NCI-H69 (cell line): ENCODE measurements at places on chromosomes 4 and X.

- DNase-seq = peak; percentile 38
Observed at GRCh38 chr4:55346851-55347255, 811 bp downstream of the SRD5A3 start.

DNA sequence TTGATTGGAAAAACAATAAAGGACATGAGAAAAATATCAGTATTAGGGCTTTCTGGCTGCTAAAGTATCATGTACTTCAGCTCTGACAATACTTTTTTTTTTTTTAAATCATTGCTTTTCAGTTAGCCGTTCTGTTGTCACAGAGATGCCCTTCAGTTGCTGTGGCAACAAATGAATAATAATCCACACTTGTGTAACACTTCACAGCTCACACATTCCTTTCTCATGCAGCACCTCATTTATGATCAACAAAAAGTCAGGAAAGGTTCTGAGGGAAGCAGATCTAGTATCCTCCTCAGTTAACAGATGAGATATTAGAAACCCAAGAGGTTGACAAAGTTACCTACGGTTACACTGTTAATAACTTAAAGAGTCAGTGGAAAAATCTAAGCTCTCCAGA is 444.2 kb upstream of the SLIT2 start:
- no peak for DNase-seq

- DNase-seq = no peak
Observed at GRCh38 chr4:16770710-16771285, 127.6 kb downstream of the LDB2 start.

DNA sequence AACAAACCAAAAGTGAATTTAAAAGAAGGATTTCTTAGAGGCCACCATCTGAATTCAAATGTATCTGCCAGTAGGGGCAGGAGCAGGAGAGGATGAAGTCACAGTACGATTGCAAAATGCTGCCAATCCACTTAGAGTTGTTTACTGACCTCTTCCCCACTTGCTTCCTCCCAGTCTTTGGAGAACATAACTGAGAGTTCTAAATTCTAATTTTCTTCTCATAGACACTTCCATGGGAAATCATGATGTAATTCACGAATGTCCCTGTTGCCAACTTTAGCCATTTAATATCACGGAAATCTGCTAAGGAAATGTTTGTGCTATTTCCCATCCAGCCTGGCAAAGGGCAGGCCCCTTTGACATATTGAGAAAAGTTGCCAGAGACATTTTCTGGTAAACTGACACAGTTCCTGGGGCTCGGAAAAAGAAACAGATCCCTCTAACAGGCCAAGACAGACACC is 33.6 kb upstream of the NOCT start:
- DNase-seq = no peak

- DNase-seq = peak; percentile 45
Observed at GRCh38 chr4:86961605-86962295, 26.9 kb downstream of the AFF1 start.

DNA sequence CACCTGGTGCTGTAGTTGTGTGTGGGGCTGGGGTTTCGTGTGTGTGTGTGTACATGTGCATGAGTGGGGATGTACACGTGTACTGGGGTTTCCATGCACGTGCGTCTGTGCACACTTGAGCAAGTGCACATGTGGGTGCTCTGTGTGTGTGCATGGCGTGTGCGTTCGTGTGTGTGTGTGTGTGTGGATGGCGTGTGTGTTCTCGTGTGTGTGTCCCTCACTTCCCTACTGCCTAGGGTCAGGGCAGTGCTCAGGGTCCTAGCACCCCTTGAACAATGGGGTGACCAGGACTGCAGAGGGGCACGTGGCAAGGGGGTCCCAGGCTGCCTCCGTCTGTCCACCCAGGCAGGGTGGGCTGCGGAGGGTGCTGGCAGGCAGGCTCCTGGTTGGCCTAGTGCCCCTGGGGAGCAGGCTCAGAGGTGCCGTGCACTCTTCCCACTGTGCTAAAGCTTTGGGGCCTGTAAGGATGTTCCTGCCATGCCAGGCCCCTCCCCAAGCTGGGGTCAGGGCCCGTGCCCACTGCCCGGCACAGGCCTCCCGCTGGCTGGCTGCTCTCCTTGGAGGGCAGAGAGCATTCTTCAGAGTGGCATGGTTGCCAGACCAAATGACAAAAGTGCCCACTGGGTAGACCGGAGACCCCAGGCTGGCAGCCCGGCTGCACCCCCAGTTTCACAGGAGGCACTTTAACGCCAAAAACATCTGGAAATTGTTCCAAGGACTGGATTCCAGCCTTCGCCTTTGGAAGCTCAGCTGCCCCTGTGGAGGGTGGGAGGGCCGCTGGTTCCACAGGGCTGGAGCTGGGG is 29.1 kb downstream of the FGFRL1 start:
- no peak for DNase-seq

GRCh38 chrX:4710618-4711433 is 997.4 kb upstream of the PRKX start:
- peak; percentile 58 for DNase-seq

- DNase-seq = no peak
Observed at GRCh38 chrX:38570396-38570795, 9.1 kb downstream of the TSPAN7 start.

- no peak for DNase-seq
Observed at GRCh38 chr4:113378836-113379235, 329.4 kb downstream of the ANK2 start.

DNA sequence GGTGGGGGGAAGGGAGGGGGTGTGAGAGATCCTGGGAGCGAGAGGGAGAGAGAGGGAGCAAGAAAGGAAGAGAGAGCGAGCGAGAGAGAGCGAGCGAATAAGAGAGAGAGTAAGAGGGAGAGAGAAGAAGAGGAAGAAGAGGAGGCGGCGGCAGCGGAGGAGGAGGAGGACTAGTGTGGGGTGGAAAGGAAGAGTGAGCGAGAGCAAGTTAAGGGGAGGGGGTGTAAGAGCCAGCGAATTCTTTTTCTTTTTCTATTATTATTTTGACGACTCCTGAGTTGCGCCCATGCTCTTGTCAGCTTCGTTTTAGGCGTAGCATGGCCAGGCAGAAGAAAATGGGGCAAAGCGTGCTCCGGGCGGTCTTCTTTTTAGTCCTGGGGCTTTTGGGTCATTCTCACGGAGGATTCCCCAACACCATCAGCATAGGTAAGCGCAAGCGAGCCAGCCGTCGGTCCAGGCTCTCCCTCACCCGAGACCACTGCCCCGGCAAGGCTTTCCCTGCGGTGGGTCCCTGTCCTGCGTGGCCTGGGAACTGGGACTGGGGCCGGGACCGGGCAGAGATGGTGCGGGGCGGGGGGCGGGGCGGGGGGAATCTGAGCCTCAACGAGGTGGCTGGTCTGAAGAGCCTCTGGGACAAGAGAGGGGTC is at the start of gene GRIA3:
Gene GRIA3, plus strand, starts transcription at position 60 of the 647 bp plus-strand sequence. Its CDS starts 258 bp downstream, at position 318.
- no peak for DNase-seq

DNA sequence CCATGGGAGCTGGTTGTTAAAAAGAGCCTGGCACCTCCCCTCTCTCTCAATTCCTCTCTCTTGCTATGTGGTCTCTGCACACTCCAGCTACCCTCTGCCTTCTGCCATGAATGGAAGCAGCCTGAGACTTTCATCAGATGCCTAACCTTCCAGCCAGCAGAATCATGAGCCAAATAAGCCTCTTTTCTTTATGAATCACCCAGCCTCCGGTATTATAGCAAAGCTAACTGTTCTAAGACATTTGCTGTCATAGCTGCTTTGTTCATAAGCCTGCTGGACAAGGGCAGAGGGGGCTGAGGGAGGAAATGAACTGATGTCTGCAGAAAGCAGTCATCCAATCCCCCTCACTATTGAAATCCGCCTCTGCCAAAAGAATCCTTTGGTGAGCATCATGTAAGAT is 196.7 kb downstream of the ZNF330 start:
- DNase-seq = no peak

GRCh38 chr4:136634121-136634520 is 898.2 kb downstream of the PCDH18 start:
- no peak for DNase-seq

GRCh38 chr4:30862196-30862595 is 142.0 kb downstream of the PCDH7 start:
- DNase-seq = no peak

DNA sequence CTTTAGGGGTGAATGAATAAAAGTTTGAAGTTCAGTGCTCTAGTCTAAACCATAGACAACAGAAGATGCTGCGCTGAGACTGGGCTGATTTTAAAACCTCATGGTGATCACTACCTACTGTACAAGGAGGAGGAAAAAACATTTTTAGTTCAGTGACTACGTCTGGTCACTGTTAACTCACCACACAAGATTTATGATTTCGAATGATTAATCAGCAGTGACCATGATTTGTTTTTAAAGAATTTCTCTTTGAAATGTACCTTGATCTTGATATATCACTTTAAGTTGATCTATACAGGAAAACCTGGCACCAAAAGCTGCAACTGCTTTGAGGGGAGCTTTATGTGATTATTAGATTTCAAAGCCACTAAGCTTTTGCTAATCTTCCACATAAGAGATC is 286.3 kb downstream of the PDGFC start:
- DNase-seq = no peak

- peak; percentile 4 for DNase-seq
Observed at GRCh38 chr4:186144946-186145569, 40.6 kb downstream of the FAM149A start.

GRCh38 chrX:4550018-4550417 is 836.6 kb upstream of the PRKX start:
- DNase-seq = peak; percentile 30

- peak; percentile 36 for DNase-seq
Observed at GRCh38 chr4:24433515-24434214, 150.7 kb downstream of the DHX15 start.

DNA sequence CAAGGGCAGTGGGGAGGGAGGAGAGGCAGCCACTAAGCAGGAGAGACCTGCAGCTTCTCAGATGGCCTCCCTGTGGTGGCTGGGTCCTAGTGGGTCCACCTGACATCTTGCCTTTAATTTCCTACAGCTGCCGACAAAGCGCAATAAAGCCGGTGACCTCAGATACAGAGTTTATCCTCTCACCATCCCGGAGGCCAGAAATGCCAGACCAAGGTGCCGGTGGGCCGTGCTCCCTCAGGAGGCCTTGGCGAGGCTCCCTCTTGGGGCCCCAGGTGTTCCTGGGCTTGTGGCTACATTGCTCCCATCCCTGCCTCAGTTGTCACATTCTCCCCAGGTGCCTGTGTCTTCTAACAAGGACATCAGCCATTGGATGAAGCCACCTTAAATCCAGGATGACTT is 103.0 kb downstream of the ADRA2C start:
- no peak for DNase-seq

GRCh38 chrX:16994736-16995135 is 48.3 kb downstream of the REPS2 start:
- DNase-seq = no peak

GRCh38 chr4:7390906-7391636 is 43.7 kb downstream of the PSAPL1 start:
- DNase-seq = no peak

DNA sequence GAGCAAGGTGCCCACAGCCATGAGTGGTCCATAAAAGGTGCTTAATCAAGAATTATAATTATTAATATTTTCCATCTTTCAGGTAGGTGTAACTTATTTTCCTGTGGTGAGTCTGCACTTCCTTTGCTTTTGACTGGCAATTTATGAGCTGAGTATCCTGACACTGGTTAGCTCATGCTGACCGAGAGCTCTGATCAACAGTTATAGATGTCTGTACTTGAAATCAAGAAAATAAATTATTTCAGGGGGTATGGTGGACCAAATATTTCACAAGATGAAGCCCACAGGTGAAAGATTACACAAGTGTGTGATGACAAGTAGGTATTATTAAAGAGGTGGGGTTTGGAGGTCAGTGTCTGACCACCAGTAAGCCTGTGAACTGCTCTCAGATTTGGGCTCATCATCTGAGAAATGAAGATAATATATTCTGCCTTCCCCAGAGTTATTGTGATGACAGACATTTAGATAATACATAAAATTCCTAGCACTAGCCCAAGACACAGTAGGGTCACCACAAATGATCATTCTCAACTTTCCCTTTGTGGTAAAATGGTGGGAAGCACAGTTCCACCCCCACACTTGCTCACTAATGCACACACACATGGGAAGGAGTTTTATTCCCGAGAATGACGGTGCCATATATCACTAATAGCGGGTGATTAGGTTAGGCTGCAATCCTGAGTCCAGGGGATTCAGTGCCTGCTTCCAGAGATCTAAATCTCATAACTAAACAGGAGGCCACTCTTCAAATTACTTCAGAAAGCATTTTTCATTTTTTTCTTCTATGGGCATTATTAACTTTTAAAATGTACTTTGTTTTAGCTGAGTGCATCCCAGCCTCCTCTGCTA is 34.0 kb upstream of the PACRGL start:
- DNase-seq = no peak

- DNase-seq = peak; percentile 78
Observed at GRCh38 chr4:153651587-153651986, 32.5 kb upstream of the TLR2 start.

DNA sequence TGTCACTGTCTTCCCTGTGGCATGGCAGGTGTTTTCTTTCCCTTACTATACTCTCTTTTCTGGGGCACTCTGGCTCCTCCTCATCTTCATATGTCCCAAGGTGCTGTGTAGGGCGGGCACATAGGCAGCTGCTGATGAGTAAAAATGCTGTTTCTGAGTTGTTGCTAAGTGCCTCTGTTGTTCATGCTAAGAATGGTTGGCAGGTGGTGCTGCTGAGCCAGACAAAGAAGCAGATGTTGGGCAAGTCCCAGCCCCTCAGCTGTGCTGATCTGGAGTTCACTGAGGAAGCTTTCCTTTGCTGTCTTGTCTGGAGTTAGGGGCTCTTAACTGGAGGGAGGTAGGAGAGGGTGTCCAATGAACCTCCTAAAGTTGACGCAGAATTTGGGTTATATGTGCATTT is 40.6 kb downstream of the HADH start:
- peak; percentile 66 for DNase-seq

DNA sequence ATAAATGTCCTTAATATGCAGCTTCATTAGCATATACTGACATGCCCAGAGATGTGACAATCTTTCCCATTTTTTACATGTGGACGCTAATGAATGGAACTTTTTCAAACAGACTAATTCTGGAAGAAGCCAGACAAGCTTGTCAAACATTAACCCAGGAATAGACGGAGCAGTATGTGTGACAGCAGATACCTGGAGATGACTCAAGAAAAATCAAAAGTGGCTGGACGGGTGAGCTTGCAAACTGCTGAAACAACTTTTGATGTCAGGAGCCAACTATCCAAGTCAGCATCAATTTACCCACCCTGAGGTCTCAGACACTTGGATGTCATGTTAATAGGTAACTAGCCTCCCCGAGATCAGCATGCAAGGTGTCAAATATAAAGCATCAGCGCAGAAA is 183.0 kb downstream of the PACRGL start:
- DNase-seq = no peak

DNA sequence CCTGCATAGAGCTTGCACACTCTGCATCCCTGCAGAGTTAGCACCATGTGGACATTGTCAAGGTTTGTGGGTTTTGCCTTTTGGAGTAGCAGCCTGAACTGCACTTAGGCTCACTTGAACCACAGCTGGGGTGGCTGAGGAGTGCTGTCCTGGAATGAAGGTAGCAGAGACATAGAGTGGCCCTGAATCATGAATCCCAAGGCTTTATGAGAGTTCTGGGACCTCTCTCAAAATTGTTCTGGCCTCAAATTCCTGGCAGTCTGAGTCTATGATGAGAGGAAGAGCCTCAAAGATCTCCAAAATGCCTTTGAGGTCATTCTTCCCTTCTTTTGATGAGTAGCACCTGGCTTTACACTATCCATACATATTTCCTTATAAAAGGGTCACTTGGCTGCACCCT is 37.1 kb upstream of the ADH1C start:
- no peak for DNase-seq

- no peak for DNase-seq
Observed at GRCh38 chr4:99652596-99653436, 4.8 kb downstream of the C4orf54 start.
